ENCODE measurements at places on chromosomes 12 and 14. TPM values are rescaled to one million over a fixed set of nuclear protein-coding genes. Genes with fewer than 3 reads are reported as not detected.

DNA sequence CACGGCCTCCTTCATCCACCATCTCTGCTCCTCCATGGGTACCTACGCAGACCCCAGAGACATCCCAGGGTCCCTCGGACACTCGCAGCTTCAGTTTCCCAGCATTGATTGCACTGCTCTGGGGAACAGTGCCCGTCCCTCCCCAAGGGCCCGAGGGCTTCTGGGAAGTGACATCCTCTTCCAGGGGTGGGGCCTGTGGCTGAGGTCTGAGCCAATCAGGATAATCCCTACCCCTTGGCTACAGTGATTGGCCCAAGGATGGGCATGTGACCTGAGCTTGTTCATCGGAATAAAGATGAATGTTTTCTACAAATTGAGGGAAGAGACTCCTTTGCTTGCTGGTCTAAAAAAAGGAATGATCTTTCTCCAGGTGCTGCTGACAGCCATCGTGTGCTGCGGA is 37.3 kb upstream of the MYL2 start:
- DNase-seq: no peak

DNA sequence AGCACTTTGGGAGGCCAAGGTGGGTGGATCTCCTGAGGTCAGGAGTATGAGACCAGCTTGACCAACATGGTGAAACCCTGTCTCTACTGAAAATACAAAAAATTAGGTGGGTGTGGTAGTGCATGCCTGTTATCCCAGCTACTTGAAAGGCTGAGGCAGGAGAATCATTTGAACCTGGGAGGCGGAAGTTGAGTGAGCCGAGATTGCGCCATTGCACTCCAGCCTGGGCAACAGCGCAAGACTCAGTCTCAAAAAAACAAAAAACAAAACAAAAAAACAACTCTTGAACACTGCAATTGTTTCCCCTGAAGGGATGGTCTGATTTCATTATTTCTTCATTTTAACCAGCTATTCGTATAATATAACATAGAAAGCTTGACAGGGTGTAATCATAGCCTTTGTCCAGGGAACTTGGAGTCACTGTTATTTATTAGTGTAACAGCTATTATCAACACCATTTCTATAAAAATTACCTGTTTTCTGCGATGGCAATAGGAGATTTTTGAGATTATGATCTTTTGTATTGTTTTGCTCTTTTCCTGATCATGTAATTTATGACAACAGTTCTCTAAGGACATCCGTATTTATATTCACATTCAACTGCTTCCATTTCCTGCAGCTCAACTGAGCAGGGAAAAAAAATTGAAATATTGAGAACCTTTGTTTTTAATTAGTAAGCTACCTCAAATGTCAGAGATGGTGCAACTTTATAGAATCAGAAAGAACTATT is 94.7 kb downstream of the DIP2B start:
- DNase-seq: no peak

- DNase-seq: no peak
Observed at GRCh38 chr14:78104160-78104559, 66.0 kb upstream of the NRXN3 start.

DNA sequence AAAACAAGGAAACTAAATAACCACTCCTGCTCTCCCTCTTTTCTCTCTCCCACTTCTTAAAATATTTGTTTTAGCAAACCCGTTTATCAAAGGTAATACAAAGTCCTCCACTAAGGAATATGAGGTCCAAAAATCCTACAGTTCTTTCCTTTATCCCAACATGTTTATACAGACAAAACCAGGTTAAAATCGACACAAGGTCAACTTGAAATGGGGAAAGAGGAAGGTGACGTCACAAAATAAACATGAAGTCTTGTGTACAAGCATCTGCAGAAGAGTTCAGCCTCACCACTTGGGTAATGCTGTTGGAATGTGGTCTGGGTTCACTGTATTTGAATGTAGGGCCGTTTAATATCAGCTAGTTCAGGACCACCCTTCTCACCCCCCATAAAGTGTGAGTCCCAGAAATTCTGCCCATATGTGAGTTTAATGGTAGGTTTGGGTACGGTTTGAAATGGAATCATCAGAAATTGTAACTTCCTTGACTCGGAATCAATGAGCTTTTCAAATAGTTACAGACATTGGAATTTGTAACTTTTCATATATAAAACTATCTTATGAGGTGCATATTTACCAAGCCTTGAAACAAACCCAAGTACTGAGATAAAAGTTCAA is 120.0 kb upstream of the SLC38A2 start:
- no peak for DNase-seq

DNA sequence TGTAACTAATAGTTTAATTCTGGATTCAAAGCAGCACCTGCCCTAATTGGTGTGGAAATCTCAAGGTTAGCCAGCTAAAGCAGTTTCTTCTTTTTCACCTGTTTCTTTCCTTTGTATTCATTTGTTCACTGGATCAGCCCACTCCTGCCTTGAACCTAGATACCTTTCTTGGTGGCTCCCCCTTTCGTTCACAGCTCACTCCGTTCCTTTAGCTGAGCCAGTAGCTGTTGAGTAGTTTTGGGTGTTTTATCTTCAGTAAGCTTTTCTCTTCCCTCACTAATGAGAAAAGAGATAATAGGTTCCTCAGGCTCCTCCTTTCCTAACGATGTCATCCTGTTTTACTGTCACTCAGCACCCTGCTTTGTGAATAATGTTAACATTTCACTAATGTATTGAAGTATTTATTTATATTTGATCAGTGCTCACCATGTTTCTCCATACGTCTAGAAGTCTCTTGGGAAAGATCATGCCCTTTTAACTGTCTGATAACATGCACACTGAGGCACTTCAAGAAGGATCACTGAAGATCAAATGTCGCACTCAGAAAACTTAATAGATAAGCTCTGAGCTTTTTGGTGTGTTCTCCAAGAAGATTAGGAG is 121.1 kb downstream of the TGFB3 start:
- DNase-seq: no peak

- no peak for DNase-seq
Observed at GRCh38 chr14:98685725-98686124, 586.3 kb downstream of the BCL11B start.

Gene LRP10
- 53.4 TPM for total RNA-seq
